ENCODE measurements at places on chromosomes 4 and X.

- no peak for DNase-seq
Observed at GRCh38 chr4:164748375-164748774, 5.6 kb upstream of the SMIM31 start.

GRCh38 chr4:182023469-182023868 lies 219.7 kb upstream of the TENM3 start:
- DNase-seq = no peak

- DNase-seq = no peak
Observed at GRCh38 chr4:75822416-75822815, 79.8 kb downstream of the PPEF2 start.

GRCh38 chrX:47191331-47191730 lies 2.3 kb upstream of the UBA1 start:
- peak; percentile 60 for DNase-seq

DNA sequence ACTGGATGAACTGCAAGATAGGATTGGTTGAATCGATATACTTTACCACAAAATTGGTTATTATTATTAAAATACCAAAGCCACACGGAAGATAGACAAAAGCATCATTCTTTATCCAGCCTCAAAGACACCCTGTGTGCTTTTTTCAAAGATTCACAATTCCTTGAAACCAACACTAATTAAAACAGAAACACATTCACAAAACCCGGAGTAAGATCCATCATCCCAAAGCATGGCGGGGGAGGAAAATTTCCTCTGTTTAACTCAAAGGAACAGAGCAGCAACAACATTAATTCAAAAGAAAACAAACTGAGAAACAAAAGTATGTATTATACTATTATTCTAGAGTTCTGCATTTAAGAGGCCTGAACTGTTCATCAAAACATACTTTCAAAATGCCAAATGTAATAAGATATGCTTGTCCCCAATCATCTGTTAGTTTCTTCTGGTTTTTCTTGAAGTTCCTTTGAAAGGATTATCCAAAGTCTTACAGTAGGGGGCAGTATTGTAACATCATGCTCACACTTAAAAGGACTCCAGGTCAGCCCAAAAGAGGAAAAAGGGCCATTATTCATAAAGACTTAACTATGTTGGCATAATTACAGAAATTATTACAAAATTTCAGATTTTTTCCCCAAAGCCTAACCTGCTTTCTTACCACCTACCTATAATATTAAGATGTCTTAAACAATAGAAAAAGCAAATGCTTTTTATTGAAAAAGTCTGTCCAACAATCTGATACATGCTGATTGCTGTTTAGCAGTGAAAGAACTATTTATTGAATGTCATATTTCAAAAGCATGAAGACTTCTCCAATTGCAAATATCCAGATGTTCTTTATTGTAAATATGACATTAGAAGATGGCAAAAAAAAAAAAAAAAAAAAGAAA lies 168.7 kb downstream of the SCFD2 start:
- no peak for DNase-seq

GRCh38 chr4:185654311-185654710 lies 119.0 kb upstream of the PDLIM3 start:
- no peak for DNase-seq

- no peak for DNase-seq
Observed at GRCh38 chr4:21692241-21692640, 256.3 kb downstream of the KCNIP4 start.

DNA sequence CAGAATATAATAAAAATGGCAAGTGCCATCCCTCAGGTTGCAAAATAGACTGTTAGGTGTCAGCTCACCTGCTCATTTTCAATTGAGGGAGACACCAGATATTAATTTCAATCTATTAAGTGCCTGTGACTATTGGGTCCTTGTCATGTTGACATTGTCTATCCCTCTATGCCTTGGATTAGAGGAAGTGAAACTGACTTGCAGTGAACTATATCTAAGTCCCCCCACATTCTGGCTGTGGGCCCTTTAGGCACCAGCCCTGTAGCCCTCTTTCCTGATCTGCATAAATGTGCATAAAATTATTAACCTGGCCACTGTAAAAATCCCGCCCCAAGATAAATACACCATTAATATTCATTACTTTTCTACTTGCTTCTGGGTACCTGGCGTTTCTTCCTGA lies 293.0 kb upstream of the CLNK start:
- DNase-seq = no peak

GRCh38 chr4:14149176-14150053 lies 521.9 kb upstream of the BOD1L1 start:
- DNase-seq = no peak

DNA sequence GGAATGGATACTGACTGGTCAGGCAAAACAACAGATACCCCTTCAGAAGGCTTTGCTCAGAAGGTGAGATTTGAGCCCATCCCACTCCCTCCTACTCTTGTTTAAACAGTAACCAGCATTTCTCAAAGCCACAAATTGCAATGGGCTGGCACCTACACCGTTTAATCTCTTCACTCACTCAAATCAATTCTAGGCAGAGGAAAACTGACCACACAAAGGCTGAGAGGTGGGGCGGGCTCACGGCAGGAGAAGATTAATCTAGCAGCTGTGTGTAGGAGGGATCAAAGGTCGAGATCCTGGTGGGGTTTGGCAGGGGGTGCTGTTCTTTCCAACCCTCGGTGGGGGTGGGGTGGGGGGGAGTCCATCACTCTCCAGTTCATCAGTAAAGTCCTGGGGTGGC lies 622.4 kb downstream of the BCOR start:
- no peak for DNase-seq
